ENCODE measurements at places on chromosomes 2 and 18.

- no peak for DNase-seq
Observed at GRCh38 chr2:11128243-11128951, 26.9 kb upstream of the SLC66A3 start.

- DNase-seq: no peak
Observed at GRCh38 chr2:181724662-181725061, 44.3 kb upstream of the NEUROD1 start.

DNA sequence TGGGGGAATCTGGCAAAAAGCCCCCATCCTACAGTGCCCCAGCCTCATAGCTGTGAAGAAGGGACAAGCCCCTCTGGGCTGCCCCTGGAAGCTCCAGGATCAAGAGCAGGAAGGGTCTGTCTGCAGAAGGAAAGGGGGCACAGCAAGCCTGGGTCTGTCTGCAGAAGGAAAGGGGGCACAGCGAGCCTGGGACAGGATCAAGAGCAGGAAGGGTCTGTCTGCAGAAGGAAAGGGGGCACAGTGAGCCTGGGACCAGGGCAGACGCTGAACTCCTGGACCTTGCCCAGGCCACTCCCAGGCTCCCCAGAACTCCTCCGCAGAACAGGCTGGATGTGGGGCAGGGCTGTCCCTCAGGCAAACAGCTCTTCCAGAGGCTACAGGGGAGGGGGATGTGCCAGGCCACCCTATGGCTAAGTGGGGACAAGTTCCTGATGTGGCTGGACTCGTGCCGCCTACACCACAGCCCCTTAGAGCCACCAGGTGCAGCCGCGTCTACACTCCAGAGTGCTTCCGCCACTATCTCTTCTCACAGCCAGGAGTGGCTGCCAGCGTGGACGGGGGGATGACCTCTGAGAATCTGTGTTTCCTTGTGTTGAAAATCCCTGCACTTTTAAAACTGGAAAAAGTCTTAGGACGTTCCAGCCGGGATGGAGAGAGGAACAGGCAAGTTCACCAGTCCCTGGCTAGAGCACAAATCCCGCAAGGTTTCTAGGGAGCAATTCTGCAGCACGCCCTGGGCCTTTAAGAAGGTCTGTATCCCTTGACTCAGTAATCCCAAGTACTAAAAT, 20.8 kb downstream of the KIF1A start:
- no peak for DNase-seq

GRCh38 chr18:79389689-79390088, 6.0 kb upstream of the NFATC1 start:
- no peak for DNase-seq

DNA sequence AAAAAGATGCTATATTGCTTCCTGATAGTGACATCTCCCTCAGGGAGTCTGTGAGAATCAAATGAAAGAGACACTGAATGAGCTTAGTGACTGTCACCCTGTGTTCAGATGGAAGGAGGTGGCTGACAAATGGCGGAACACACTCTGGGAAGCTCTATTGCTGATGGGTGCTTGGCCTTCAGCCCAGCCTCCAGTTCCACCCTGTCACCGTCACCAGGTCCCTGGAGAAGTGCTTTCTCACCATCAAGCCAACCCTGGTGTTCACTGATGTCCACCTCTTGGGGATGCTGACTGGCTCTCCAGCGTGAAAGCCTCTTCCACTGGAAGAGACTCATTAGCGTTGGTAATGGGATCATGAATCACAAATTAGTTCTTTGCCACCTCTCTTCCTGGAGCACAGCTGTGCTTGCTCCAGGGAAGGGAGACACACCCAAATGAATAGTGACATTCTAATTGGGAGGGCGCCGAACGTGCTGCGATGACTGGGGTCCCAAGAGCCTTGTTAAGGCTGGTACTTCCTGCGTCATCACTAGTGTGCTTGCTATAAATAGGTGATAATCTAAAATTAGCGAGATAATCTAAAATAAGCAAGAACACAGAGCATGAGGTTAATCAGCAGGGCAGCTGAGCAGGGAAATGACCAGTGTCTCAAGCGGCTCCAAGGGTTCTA, 154.0 kb downstream of the CLIP4 start:
- DNase-seq: no peak

- no peak for DNase-seq
Observed at GRCh38 chr18:27948986-27949385, 227.9 kb downstream of the CDH2 start.

DNA sequence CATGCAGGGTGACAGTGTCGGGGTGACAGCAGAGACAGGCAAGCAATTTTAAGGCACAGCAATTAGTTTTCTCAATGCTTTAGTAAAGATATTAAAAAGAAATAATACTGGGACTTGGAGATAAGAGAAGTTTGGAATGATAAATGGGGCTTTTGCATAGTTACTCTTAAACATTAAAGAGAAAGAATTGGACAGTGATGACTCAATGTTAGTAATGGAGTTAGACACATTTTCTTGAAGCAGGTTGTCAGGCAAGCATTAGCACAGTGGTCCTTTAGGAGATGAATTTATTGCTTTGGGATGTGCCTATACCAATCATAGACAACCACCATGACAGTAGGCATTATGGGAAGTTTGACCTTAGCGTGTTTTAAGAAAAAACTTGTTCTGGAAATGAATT, 228.3 kb upstream of the RAB12 start:
- no peak for DNase-seq

DNA sequence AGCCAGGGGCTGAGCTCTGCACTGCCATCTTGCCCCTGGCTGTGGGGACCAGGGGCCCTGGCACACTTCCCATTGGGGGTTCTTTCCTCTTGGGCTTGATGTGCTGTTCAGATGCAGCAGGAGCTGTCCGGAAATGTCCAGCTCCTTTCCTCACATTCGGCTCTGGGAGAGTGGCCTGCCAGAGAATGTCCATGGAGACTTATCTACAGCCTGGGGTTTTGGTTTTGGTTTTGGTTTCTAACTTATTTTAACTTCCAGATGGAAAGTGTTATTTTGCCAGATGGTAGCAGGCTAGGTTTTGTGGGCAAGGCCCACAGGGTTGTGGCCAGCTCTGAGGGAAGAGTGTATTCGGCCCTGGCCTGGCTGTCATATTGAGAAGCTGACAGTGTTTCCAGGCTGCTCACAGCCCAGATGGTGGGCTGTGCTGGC, 177.3 kb downstream of the ANKRD30B start:
- no peak for DNase-seq

DNA sequence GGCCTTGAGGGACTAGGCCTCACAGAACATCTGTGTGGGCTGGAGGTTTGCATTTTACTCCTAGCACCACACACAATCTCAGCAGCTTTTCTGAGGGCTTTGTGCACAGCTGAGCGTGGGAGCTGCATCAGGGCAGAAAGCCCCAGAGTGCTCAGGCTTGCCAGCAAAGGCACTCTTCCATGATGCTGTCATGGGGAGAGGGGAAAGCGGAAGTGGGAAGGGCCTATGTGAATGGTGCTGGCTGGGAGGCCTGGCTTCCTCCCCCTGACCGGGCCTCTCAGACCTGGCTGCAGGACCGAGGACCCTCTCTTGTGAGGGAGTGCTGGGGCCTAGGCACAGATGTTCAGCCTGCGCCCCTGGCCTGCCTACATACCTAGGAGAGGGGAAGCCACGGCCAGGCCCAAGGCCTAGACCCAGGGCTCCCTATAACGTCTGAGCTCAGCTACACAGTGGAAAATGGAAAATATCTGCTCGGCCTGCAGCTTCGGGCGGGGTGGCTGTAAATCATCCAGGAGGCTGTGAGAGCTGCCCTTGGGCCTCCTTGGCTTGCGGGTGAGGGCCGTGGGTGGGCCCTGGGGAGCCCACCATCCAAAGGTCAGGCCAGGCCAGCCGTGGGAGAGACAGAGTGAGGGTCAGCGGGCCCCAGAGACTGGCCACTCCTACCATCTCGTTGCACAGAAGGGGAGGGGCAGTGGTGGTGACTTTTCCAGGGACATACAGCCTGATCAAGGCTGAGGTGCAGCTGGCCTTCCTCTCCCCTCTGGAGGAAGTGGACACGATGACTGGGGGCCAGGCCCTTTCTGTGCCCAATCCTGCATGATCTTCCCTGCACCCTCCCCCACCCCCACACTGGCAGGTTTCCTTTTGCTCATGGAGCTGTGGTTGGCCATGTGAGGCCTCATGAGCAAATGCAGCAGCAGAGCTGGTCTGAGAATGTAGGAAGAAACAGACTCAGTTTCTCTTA, 22.8 kb downstream of the GLI2 start:
- DNase-seq: no peak

- DNase-seq: no peak
Observed at GRCh38 chr2:149464396-149464795, 123.2 kb downstream of the MMADHC start.

GRCh38 chr18:79000997-79001396, 21.4 kb downstream of the SALL3 start:
- peak; percentile 11 for DNase-seq

DNA sequence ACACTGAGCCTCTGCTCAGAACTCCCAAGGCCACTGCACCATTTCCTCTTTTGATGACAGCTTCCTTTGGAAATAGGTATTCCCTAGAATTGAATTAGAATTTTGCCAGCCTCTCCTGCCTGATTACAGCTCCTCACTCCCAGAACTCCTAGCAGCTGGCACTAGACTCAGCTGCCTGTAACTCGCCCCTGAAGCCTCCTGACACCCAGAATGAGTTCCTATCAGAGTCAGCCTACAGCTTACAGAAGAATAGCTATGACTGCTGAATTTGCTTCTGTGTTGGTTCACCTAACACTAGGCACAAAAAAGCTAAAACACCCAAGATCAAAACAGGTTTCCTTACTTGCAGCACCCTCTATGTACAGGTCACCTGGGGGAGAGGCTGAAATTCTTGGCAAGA, 108.2 kb upstream of the PTPRM start:
- no peak for DNase-seq

- no peak for DNase-seq
Observed at GRCh38 chr2:64461271-64462058, 7.5 kb downstream of the LGALSL start.

DNA sequence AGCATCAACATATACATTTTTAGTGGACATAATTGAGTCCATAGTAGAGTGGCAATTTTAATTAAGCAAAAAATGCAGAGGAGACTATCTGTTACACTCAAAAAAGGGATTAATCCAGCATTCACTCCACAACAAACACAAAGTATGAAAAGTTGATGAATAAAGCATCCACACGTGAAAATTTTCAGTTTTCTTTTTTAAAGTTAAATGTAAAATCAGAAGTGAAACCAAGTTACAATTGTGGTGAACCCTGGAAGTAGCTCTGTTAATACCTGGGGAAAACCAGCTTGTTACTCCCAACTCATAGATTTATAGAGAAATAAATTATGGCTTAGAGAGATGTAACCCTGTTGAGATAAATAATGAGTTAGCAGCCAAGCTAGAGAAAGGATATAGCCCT, 807.8 kb downstream of the TRIB2 start:
- no peak for DNase-seq

DNA sequence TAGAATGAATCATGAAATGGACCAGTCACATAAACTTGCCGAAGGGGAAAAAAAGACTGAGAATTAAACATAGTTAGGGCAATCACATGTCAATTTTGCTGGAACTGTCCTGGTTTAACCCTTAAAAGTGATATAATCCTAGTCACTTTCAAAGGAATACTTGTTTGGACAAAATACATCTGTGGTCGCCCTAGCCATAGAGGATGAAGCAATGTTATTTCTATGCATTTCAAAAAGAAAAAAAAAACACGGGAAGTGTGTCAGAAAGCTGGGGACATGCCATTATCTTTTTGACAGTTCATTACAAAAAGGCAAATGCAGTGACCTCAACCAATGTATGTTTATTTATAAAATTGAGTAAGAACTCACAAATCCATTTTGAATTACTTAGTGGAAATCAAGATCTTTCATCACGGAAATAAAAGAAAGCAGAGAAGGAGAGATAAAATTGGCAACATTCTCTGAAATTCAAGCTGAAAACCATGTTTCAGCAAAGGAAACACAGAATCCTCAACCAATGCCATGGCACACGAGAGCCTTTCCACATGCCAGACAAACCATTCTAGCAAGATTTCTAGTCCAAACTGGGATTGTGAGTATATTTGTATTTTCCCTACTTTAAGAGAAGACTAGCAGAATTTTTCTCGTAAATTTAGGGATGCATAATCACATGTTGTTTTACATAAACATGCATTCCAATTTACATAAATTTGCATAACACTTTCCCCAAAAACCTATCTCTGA, 854.3 kb upstream of the ACVR2A start:
- no peak for DNase-seq

DNA sequence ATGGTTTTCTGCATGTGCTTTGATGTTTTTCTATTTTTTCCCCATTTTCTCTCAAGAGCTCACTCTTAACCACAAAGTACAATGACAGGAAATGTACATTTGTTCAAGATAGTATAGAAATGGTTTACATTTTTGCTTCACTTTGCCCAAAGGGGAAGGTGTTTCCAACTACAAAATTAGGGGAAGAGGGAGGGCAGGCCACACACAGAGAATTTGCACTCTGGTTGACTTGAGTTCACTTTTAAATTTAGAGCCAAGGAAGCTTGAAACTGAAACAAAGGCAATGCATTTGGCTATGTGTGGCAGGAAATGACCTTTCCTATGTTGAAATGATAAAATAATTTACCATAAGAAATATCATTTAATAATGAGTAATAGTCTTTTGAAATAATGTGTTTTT, 19.1 kb upstream of the VIT start:
- no peak for DNase-seq

DNA sequence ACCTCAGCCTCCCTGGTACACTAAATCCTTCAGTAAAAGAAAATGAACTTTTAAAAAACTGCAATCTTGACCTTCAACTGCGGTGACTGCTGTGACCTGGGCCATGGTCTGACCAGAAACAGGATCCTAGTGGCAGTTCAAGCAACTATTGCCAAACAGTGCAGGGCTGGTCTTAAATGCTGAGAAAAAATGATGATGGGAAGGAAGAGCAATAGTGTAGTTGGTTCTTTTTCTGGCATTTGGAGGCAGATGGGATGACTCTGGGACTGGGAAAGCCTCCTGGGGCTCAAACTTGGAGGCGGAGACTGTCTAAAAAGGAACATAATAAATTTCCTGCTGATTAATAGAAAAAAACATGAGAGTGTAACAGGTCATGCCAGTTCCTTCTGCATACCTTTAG, 45.4 kb downstream of the CHN1 start:
- DNase-seq: no peak

- DNase-seq: peak; percentile 88
Observed at GRCh38 chr18:69599377-69599776, 198.7 kb downstream of the DOK6 start.

GRCh38 chr2:98654699-98655495, 46.5 kb downstream of the UNC50 start:
- no peak for DNase-seq

DNA sequence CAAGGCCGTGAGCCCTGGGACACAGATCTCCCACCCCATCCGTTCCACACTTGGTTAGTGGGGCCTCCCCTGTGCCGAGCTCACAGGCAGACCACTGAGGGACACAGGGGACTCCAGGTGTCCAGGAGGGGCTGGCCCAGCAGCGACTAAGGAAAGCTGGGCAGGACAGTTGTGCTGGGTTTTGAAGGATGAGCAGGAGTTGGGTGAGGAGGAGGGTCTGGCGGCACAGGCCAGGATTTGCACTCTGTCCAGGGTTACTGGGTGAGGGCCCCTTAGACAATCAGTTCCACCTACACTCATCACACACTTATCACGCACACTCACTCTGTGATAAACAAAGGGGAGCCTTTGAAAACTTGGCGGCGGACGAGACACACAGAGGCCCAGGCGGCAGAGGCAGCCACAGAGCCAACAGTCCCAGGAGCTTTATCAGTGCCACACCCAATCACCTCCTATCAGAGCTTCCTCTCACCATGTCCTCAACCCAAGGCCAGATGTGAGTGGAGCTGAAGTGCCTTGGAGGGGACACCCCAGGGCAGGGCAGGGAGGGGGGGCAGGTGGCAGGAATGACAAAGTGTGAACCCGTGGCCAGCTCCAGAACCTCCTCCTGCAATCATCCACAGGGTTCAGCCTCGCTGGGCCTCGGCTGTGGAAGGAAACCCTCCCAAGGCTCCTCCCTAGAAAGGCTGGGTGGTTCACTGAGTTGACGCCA, 26.6 kb downstream of the BIN1 start:
- DNase-seq: no peak

All from NCI-H1105 (cell line).